Umbilical cord (tissue), 2 donors: ENCODE measurements at places on chromosomes 4 and X. TPM values are rescaled to one million over a fixed set of nuclear protein-coding genes. Genes with fewer than 3 reads are reported as not detected.

Gene RIBC1
- not detected for total RNA-seq

Gene PF4V1
- not detected for total RNA-seq

- DNase-seq = peak; percentile 47
Measured at GRCh38 chrX:78375894-78376293, 48.5 kb upstream of the CYSLTR1 start.

GRCh38 chrX:13816643-13817627, at the start of gene GPM6B:
Gene GPM6B (minus strand): TSS chrX:13817093. CDS start chrX:13816904, 189 bp downstream.
- DNase-seq = peak; percentile 0

Gene GC
- 4.6 TPM for total RNA-seq

Gene AFF2
- 14.7 TPM for total RNA-seq
